ENCODE measurements at places on chromosomes 6 and 20. TPM values are rescaled to one million over a fixed set of nuclear protein-coding genes. Genes with fewer than 3 reads are reported as not detected.

The DUSP15 gene
- not detected for total RNA-seq

The CGA gene
- total RNA-seq, result 0.59 TPM

The RAB32 gene
- 2.4 TPM for total RNA-seq

DNA sequence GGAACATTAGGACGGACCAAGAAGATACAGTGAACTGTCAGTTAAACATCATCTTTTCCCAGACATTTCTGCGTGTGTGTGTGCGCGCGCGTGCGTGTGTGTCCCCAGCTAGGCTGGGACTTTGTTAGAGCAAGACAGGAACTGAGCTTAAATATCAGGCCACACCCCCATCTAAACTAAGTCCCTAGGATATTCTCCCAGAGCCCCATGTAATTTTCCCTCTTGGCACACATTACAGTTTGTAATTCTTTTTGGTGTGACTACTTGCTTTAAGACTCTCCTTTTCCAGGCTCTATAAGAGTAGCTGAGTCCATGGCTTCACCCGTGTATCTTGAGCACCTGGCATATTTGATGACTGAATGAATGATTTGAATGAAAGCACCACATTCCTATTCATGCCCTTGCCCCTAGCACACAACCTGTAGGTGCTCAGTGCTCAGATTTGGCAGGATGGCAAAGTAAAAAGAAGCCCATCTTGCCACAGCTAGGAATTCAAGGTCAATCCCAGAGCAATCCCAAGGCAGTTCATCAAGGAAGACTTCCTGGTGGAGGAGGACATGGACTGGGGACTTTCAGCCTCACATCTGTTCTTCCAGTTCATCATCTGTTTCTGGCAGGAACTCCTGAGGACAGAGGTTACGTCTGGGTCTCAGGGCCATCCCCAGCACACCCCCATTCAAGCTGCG is 69.2 kb downstream of the MRPL14 start:
- H3K27me3 ChIP-seq, result no peaks in the 10 kb centered on the region
- no peak overlapping the region for H3K4me3 ChIP-seq
- DNase-seq, result no peak
- peak overlapping the region; percentile 3 for H3K27ac ChIP-seq

DNA sequence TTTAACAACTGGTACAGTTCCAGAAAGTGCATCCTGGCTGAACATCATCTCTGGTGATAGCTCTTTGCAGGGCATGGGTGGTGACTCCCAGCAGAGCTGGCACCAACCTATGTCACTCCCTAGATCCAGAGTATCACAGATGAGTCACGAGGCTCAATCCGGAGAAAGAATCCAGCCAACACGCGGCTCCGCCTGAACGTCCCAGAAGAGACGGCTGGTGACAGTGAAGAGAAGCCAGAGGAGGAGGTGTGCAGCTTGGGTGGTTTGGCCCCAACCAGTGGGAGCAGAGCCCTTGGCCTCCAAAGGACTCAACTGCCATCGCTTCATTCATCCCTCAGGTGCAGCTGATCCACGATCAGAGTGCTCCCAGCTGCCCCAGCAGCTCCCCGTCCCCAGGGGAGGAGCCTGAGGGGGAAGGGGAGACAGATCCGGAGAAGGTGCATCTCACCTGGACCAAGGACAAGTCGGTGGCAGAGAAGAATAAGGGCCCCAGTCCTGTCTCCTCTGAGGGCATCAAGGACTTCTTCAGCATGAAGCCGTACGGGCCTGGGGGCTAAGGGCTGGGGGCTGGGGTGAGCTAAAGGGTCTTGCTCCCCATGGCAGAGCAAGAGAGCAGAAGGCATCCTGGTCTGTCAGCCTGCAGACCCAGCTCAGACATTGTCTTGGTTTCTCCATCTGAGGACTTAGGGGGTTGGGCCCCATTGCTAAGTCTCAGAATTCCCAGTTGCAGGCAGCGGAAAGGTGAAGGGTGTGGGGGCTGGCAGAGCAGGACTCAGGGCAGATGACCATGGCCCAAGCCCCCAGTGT is 27.2 kb downstream of the SLC12A5 start:
- no peak overlapping the region for H3K4me3 ChIP-seq
- peaks cover 38% of the 10 kb centered on the region for H3K27me3 ChIP-seq
- H3K36me3 ChIP-seq, result peaks cover 16% of the 10 kb centered on the region
- DNase-seq, result no peak
- peaks cover 28% of the 10 kb centered on the region for H3K4me1 ChIP-seq

- H3K4me3 ChIP-seq, result no peak overlapping the region
- no peaks in the 10 kb centered on the region for H3K4me1 ChIP-seq
- no peak for DNase-seq
- H3K36me3 ChIP-seq, result no peaks in the 10 kb centered on the region
- H3K27me3 ChIP-seq, result no peaks in the 10 kb centered on the region
Measured at GRCh38 chr6:19549109-19549508, 288.1 kb upstream of the ID4 start.

DNA sequence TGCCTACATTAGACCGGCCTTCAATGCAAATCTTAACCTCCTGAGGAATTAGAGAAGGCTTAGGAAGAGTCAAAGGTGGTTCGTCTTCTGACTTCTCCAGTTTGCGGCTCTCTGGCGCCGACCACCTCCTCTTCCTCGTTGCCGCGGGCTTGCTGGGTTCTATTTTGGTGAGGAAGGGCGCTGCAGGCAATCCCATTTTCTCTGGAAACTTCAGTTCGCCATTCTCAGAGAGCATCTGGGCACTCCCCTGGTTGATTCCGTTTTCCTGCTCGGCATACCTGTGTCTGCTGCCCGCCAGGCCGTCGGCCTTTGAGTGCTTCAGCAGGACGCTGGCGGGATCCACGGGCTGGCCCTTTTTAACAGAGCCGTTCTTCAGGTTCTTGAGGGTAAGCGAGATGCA is 67.9 kb downstream of the GMPR start:
- H3K4me1 ChIP-seq, result peaks cover 18% of the 10 kb centered on the region
- no peak overlapping the region for H3K4me3 ChIP-seq
- DNase-seq, result no peak
- H3K27me3 ChIP-seq, result no peaks in the 10 kb centered on the region
- peaks cover 43% of the 10 kb centered on the region for H3K36me3 ChIP-seq
- H3K27ac ChIP-seq, result no peak overlapping the region
